ENCODE measurements at places on chromosomes 4 and X. TPM values are rescaled to one million over a fixed set of nuclear protein-coding genes. Genes with fewer than 3 reads are reported as not detected.

Gene HEPH
- total RNA-seq = 47.7 TPM

Gene ODAPH
- not detected for total RNA-seq

Gene BMPR1B
- 1.5 TPM for total RNA-seq

Gene MTMR8
- total RNA-seq = 0.73 TPM

Gene NAP1L2
- total RNA-seq = 10.7 TPM

Gene MAGEC2
- total RNA-seq = not detected

Gene RTL3
- 0.24 TPM for total RNA-seq

Gene CXCL3
- 0.43 TPM for total RNA-seq

Gene NPFFR2
- total RNA-seq = not detected

Gene USP17L30
- not detected for total RNA-seq

Measured in cardiac septum (tissue), 1 donor.